NCI-H2081 (cell line): ENCODE measurements at places on chromosomes 1 and 21.

DNA sequence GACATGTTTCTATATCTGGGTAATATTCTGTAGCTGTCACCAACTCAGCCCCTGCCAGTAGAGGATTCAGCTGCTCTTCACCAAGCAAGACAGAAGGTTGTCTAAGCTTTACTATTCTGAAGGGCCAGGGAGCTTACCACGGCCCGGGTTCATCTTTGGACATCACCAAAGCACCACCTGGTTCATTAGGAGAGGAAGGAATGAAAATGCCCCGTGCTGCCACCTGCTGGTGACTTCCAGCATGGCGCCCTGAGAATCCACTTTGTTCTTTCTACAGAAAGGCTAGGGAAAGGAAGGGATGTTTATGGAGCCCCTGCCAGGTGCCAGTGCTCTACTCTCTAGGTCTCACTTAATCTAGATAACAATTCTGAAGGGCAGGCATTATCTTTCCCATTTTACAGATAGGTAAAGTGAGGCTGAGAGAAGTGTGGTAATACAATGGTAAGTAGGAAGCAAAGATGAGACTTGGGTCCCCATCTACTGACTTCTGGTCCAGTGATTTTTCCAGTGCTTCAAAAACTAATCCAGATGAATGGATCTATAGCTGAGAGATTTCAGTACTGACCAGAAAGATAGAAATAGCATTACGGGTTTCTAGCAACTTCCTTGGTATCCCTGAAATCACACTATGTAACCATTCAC lies 79.5 kb downstream of the BEND5 start:
- peak; percentile 80 for DNase-seq

DNA sequence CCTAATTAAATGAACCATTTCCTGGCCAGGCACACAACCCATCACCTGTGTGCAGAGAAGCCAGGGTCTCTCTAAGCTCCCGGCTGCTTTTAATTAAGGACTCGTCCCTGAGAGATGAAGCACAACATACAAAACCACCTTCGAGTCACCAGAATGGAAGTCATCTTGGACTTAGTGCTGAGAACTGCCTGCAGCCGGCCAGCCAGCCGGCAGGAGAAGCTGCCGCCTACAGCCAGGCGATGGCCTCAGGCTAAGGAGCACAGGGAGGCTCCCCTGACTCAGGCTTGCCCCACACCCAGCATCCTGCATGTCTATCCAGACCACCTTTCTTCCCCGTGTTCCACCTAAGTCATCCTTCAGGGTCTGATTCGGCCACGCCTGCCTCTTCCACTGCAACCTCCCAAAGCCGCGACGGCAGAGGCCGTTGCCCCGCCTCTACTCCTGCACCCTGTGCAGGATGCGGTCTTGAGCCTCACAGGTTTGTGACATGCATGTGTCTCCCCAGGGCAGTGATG lies 83.6 kb downstream of the SLC66A1 start:
- no peak for DNase-seq

DNA sequence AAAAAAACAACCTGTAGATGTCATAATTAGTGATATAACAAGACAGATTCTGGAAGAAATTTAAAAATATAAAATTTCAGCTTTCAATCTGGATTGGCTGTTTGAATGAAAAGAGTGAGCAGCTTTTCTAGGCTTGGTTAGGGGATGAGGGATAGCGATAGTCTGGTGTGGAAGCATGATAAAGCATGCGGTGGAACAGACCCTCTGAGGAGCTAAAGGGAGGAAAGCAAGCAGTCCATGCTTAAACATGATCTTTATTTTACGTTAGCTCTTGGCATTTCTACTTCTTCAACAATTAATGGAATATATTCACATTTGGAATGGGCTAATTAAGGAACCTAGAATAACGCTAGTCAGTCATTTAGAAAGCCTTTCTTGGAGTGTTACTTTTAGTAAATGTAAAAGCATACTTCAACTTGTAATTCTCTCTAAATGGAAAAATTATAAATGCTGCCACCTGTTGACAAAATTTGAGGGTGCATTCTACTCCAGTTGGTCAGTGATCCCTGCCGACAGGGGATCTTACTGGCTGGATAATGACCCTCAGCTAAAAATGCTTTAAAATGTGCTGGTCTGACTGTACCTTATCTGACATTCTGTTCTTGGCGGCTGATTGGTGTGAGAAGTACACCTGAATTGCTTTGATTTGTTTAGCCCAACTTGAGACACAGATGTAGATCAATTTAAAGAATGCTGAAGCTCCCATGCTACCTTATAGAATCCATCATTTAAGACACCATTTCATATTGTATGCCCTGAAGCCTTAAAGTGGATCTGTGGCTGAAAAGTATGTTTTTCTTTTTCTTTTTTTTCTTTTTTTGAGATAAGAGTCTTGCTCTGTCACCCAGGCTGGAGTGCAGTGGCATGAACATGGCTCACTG lies 61.2 kb downstream of the AK4 start:
- DNase-seq = peak; percentile 6

DNA sequence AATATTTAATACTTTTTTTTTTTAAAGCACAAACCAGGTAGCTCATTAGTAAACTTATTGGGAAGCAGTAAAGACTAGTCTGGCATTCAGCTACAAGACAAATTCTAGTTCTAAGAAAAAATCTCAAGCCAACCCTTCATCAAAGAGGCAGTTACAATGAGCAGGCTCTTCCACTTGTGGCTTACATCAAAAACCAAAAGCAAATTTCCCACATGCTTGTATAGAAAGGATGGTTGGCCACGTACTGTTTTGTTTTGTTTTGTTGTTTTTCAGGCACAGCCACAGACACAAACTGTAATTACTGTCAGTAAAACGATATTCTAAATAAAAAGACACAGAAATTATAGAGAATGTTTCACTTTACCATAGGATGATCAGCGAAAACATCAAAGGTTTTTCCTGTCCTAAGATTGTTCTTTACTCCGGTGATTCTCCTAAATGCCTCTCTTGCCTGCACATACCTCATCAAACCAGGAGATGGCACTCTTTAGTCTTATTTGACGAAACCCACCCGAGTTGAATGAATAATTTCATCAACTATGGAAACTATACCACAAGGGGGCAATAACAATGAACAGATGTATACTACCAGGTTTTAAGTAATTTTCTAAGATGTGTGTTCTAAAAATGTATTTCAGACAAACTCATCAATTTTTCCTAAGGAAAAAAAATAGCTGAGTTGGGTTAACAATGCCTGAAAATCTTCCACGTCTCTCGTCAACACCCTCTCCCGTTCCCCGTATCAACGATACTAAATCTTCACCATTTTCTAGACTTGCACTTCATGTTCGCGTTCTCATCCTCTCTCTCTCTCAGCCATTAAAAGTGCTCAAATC lies 26.9 kb downstream of the RPL5 start:
- DNase-seq = peak; percentile 77

DNA sequence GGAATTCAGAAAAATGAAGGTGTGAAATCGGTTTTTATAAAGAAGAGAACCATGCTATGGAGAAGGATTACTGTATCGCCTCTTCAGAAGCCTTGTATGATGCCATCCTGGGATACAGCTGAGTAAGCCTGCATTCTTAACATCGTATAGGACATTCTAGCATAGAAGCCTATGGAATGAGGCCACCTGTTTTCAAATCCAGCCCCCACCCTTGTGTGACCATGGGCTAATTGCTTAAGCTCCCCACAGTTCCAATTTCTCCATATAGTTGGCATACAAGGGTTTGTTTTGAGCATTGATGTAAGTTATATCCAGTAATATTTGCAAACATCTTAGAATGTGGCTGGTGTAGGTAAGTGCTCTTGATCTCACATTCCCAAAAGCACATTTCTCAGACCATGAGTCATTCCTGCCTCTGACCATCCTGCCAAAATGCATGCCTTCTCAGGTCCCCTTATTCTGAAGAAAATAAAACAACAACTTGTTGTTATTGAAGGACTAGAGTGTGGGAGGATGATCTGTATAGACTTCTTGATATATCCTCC lies 1.5 kb downstream of the OR14A2 start:
- no peak for DNase-seq

- DNase-seq = no peak
Measured at GRCh38 chr1:201212056-201212455, 21.4 kb downstream of the IGFN1 start.

DNA sequence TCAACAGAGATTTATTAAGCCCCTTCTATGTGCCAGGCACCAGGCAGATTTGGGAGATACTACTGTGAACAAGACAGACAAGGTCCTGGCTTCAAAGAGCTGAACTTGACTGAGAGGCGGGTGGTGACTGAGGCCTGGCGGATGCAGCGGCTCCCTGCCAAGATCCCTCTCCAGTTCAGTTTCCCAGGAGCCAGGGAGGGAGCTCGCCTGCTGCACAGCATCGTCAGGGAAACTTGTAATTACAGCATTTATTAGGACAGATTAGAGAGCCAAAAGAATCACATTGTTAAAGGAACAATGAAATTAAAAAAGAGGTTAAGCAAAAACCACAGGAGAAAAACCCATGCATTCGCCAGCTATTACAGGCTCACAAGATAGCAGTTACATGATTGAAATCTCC lies 55.3 kb downstream of the ETS2 start:
- DNase-seq = no peak

- no peak for DNase-seq
Measured at GRCh38 chr1:1431845-1432273, 3.6 kb upstream of the VWA1 start.

GRCh38 chr1:216205176-216205575 lies 218.1 kb downstream of the USH2A start:
- no peak for DNase-seq

DNA sequence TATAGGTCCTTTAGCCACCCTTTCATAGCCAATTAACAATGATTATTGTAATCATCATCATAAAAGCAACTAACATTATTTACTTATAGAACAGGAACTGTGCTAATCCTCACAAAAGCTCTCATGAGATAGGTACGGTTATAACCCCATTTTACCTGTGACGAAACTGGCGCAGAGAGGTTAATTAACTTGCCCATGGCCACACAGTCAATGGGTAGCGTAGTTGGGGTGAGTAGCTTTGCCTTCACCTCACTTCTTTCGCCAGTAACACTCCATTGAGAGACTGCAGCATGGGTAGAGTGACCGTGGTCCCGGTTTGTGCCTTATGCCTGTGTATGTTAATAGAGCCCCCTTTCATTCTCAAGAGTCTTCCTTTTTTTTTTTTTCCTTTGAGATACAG lies 10.3 kb downstream of the NIPAL3 start:
- no peak for DNase-seq

DNA sequence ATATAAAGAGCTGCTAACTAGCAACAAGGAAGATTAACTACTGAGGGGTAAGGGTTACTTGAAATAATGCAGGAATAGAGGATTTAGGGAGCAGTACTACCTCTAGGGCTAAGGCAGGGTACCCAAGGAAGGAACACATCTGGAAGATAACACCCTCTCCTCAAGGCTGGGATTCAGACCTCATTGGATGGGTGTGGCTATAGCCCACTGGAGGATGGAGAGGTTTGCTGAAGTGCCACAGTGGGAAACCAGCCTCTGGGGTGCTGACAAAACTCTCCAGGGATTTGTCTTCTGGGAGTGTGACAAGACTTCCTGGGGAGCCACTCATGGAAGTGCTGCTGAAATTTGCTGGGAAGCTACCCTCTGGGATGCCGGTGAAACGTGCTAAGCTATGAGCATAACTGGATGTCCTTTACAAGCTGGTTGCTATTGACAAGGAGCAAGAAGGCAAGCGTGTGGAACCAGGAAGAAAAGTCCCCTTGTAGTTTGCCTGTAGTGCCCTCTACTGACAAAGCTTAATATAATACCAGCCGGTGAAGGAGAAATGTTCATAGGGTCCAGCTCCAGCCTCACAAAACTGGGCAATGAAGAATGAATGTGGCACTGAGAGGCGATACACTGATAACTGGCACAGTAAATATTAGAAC lies 122.8 kb upstream of the USP24 start:
- DNase-seq = peak; percentile 38

GRCh38 chr1:109283748-109284600 lies 1.0 kb upstream of the PSRC1 start:
- no peak for DNase-seq

DNA sequence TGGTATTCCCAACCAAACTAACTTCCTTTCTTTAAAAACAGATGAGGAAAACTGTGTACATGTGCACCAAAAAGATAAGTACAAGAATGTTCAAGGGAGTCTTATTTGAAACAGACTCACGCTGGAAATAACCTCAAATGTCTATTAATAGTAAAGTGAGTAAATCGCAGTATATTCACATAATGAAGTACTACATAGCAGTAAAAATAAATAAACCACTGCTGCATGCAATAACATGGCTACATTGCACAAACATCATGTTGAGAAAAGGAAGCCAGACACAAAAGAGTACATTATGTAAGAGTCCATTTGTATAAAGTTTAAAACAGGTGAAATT lies 5.2 kb upstream of the DENND2D start:
- no peak for DNase-seq

DNA sequence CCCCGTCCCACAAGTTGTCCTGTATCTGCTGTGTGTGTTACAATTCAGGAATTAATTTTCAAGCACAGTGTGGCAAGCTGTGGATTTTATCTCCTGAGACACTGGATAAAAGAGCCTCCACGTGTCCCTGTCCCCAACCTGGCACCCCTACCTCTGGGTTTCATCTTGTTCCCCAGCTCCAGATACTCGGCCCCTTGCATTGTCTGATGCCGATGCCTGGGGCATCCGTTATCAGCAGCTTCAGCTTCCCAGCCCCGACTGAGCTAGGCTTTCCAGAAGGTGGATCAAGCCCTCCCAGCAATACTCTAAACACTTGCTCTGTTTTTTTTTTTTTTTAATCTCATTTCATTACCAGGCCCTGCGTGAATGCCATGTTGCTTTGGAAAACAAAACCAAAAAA lies 159.4 kb downstream of the PLXNA2 start:
- DNase-seq = no peak

GRCh38 chr1:2784854-2785630 lies 16.5 kb downstream of the TTC34 start:
- no peak for DNase-seq

DNA sequence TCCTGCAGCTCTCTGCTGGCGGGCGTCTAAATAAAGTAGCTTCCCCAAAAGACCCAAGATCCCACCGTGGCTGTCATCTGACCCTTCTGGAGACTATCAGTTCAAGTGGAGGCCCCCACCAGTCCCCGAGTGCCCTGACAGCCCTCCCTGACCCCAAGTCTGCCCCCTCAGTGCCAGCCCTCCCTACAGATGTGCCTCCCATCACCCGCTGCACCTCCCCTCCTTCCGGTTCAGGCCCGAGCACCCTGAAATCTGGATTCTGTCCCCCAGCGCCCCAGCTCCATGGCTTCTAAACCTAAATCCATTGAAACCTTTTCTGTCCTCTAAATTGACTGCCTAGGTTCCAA lies 595 bp downstream of the IL10RB start:
- no peak for DNase-seq
